ENCODE measurements at places on chromosomes 2 and 18.

DNA sequence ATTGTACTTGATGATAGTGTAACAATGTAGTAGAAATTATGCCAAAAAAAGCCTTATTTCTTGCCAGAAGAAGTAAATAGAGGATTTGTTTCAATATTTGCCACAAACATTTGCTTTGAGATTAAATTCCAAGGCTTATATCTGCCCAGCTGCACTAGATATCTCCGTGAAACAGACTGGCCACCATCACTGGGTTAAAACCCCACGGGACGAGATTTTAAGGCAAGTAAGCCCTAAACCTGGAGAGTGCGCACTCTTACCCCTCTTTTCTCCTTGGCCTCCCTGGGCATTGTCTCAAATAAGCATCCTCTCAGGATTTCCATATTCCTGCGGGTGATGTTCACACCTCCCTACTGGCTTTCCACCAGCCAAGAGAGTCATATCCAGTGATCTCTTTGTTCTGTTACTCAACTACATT is 334.4 kb downstream of the AGPS start:
- no peak for DNase-seq

DNA sequence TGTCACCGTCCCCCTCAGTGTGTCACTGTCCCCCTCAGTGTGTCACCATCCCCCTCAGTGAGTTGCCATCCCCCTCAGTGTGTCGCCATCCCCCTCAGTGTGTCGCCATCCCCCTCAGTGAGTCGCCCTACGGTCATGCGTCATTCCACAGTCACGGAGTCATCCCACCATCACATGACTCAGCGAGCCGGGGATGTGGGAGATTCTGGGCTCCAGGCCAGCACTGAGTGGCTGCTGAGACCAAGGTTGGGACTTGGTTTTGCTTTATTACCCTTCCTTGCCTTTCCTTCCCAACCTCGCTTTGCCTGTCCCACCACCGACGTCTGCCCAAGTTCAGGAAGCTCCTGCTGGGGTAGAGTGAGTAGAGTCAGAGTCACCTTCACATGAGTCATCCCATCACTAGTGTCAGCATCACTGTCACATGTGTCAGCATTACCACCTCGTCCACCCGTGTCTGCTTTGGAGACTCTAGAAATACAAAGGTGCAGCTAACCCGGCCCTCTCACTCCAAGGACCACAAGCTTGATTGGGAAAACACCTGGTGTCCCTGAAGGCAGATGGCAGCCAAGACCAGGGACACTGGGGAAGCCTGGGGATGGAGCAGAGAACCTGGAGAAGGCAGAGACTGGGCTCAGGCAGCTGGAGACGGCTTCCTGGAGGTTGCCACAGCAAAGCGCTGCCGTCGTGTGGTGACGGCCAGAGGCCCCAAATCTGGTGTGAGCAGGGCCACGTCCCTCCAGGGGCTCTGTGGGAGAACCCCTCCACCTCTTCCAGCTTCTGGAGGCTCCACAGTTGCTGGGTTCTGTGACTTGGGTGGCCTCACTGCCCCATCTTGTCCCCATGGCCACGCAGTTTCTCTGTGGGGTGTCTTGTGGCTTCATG is 485.2 kb upstream of the SALL3 start:
- DNase-seq: no peak

GRCh38 chr2:11512431-11512830 is 21.4 kb upstream of the GREB1 start:
- DNase-seq: no peak

DNA sequence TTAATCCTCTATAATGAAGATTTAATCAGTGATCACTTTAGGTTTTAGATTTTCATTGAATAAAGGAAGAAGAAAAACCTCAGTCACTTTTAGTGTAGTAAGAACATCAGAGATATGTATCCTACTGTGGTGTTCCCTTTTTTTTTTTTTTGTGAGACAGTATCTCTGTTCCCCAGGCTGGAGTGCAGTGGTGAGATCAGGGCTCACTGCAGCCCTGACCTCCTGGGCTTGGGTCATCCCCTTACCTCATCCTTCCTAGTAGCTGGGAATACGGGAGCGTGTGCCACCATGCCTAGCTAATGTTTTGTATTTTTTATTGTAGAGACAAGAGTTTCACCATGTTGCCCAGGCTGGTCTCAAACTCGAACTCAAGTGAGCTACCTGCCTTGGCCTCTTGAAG is 5.1 kb downstream of the SLC39A10 start:
- no peak for DNase-seq

- DNase-seq: no peak
These were observed 593 bp downstream of the ZNF514 start for GRCh38 chr2:95158891-95159619.

- no peak for DNase-seq
These were observed 141.8 kb downstream of the FSIP2 start for GRCh38 chr2:185880396-185880795.

DNA sequence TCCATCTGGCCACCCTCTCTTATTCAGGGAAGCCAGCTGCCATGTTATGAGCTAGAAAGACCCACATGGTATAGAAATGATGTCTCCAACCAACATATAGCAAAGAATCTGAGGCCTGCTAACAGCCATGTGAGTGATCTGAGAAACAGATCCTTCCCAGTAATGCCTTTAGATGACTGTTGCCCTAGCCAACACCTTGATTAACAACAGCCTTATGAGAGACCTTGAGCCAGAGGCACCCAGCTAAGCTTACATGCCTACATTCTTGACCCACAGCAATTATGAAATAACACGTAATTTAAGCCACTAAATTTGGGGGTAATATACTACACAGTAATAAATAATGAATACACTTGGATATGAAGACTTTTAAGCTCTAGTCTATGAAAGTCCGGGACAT is 13.0 kb downstream of the KANSL1L start:
- DNase-seq: no peak

GRCh38 chr2:26521913-26522180 is 43.9 kb upstream of the OTOF start:
- no peak for DNase-seq

- DNase-seq: no peak
These were observed 475.6 kb upstream of the ZEB2 start for GRCh38 chr2:144995482-144995881.

DNA sequence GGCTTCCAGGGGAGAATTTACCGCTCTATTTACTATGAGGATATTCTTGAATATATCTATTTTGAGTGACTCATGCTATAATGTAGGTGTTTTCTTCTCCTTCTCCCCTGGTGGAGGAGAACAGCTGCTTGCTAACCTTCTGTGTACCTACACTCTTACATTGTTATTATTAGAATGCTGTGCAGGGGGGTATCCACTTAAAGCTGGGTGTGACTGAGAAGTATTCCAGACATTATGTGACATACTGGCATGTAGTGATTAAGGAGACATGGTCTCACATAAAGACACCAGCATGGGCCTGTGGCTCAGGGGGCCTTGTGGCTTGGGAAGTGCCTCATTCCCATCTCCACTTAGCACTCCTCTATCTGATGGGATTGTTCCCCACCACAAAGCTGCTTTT is 287.9 kb downstream of the PTPRM start:
- DNase-seq: no peak

- DNase-seq: no peak
These were observed 7.3 kb downstream of the SPR start for GRCh38 chr2:72894514-72894913.

DNA sequence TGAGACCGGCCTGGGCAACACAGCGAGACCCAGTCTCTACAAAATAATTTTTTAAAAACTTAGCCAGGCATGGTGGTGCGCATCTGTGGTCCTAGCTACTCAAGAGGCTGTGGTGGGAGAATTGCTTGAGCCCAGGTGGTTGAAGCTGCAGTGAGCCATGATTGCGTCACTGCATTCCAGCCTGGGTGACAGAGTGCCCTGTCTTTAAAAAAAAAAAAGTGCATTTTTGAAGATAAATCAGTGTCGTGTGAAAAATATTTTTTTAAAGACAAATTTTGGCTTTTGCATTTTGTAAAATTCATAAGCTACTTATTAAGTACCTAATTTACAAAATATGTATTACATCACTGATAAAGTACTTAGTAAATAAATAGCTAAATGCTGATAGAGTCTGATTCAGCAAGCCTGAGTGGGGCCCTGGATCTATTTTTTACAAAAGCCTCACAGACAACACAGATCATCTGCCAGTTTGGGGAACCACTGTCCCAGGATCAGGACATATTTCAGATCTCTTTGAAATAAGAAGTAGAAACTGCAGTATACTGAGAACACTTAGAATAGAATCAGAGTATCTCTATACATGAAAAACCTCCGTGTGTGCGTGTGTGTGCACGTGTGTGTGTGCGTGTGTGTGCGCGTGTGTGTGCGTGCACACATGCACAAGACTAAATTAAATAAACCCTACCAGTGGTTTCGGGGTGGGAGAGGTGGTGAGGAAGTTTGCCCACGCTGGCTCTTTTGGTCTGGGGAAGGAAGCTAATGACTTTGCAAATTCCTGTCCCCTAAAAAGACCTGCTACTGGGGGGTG is 61.6 kb downstream of the AAK1 start:
- no peak for DNase-seq

GRCh38 chr2:9797681-9798556 is 45.4 kb upstream of the TAF1B start:
- DNase-seq: no peak

DNA sequence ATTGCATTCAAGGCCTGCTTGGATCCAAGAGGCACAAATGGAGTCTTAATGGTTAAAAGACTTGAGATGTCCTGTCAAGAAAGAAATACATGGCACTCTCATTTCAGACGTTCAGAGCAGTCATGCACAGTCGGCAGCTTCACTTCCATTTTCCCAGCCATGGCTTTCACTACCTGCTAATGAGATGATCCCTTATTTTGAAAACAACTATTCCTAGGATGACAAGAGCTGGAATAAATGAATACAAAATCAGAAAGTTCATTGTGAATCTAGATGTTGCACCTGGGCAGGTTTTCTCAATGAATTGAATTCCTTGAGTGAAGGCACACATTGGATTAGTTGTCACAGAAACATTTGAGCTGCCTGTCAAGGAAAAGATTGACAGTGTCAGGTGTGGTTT is 25.7 kb downstream of the ABCG5 start:
- no peak for DNase-seq

DNA sequence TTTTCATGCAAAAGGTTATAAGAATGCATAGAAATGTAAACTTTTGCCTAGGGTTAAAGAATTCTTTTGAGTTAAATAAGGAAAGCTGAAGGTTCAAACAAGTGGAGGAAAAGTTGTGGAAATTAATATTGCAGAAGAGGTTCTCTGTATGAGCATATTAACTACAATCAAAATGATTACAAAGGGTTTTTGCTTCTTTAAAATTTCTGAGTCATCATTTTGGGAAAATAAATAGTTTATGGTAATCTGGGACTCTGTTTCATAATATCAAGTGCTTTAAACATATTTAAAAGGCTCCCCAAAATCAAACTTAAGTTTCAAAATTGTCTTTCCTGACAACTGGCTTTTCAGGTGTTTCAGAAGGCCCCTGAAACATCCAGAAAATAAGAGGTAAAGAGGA is 415.7 kb downstream of the ZNF804A start:
- no peak for DNase-seq

DNA sequence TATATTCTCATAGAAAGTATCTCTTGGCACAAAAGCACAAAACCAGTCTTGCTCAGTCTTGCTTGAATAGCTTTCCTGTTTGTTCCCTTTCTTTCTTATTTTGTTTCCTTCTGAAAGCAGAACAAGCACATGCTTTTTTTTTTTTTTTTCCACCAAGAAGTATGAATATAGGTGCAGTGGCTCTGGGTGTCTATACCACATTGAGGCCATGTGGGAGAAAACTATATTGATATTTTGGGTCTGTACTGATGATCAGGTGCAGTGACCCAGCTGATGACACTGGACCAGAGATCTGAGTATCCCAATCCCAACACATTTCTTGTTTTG is 28.7 kb downstream of the GEMIN6 start:
- no peak for DNase-seq

- no peak for DNase-seq
These were observed 625.4 kb upstream of the FANCL start for GRCh38 chr2:58866527-58866926.

GRCh38 chr2:105842555-105842954 is 97.8 kb downstream of the NCK2 start:
- no peak for DNase-seq

- DNase-seq: no peak
These were observed 226.4 kb downstream of the PIK3C3 start for GRCh38 chr18:42181474-42181873.

DNA sequence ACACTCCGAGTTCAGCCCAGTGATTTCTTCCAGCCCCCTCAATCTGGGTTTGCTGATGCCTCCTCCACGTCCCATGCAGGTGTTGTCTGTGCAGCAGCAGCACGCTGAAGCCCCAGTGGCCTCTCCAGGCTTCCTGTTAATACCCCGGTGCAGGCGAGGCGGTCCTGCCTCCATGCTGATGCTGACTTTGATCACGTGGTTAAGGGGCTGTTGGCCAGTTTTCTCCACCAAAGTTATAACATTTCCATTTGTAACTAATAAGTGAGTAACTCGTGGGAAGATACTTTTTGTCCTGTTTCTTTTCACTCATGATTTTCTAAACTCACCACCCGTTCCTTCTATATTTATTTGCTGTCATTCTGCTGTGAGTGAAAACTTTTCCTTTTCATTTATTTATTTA is 42.5 kb upstream of the TMEM18 start:
- DNase-seq: no peak

GRCh38 chr2:69041214-69041613 is 28.2 kb downstream of the ANTXR1 start:
- DNase-seq: no peak

DNA sequence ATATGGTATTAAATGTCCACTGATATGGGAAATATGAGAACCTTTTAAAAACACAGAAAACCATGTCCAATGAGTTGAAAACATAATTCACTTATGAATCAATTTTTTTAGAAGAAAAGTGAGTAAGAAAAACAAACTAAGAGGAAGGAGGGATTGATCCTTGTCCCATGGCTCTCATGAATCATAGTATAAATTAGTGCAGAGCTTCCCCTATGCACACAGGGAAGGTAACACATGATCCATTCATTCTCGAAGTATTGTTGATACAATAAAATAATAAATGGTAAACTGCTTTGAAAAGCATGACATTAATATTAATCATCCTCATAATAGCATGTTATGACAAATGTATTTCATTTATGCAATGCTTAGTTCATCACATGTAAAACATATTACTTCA is 872.0 kb upstream of the CNTNAP5 start:
- no peak for DNase-seq

- DNase-seq: no peak
These were observed 39.7 kb downstream of the PID1 start for GRCh38 chr2:229231328-229231868.

Data from stimulated activated CD4-positive, alpha-beta T cell treated with anti-CD3 and anti-CD28 coated beads, TNF-alpha, amount 100 ng/mL, for 48 hours (primary cell).